ENCODE measurements at places on chromosomes 2 and 18.

- no peak for DNase-seq
Measured at GRCh38 chr18:22550861-22551260, 133.1 kb upstream of the CTAGE1 start.

DNA sequence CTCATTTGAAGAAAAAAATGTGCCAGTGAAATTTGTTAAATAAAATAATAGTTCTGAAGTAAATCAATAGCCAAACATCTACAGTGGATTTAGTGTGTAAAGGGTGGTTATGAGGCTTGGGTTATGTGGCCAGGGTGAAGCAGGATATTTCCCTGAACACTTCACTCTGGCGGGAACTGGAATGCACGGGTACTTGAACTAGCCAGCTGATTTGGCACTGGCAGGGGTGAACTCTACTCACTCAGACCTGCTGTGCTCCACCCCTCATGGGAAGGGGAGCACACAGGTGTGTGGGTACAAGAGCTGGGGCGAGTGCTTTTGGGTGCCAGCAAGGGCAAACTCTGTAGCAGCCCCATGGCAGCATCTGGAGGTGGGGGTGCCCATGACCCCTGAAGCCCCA lies 278.2 kb downstream of the CALCRL start:
- peak; percentile 81 for DNase-seq

- DNase-seq: no peak
Measured at GRCh38 chr2:84966731-84967130, 4.2 kb upstream of the KCMF1 start.

- DNase-seq: no peak
Measured at GRCh38 chr2:43324259-43325106, 98.1 kb upstream of the ZFP36L2 start.

GRCh38 chr2:204950695-204951346 lies 405.5 kb downstream of the PARD3B start:
- DNase-seq: no peak

DNA sequence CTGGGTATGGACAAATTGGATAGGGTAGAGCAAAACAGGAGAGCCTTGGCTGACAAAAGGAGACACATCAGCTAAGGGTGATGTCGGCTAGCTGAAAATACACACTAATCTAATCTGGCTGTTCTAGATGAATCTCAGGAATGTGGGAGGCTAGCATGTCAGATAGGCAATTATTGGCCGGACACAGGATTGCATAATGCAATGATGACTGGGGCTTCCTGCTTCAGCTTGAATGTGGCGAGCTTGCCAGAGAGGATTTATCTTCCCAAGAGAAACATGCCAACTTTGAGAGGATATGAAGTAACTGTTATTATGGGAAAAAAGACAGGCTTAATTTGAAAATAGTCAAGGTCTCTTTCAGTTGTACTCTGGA lies 102.4 kb downstream of the TRIB2 start:
- no peak for DNase-seq

- no peak for DNase-seq
Measured at GRCh38 chr2:232332940-232333259, 45.7 kb upstream of the ALPP start.
